Activated T-helper 1 cell treated with anti-CD3 and anti-CD28 coated beads, Interleukin-2, amount 50 U/mL, for 16 hours (primary cell): ENCODE measurements at places on chromosomes 1 and 21.

DNA sequence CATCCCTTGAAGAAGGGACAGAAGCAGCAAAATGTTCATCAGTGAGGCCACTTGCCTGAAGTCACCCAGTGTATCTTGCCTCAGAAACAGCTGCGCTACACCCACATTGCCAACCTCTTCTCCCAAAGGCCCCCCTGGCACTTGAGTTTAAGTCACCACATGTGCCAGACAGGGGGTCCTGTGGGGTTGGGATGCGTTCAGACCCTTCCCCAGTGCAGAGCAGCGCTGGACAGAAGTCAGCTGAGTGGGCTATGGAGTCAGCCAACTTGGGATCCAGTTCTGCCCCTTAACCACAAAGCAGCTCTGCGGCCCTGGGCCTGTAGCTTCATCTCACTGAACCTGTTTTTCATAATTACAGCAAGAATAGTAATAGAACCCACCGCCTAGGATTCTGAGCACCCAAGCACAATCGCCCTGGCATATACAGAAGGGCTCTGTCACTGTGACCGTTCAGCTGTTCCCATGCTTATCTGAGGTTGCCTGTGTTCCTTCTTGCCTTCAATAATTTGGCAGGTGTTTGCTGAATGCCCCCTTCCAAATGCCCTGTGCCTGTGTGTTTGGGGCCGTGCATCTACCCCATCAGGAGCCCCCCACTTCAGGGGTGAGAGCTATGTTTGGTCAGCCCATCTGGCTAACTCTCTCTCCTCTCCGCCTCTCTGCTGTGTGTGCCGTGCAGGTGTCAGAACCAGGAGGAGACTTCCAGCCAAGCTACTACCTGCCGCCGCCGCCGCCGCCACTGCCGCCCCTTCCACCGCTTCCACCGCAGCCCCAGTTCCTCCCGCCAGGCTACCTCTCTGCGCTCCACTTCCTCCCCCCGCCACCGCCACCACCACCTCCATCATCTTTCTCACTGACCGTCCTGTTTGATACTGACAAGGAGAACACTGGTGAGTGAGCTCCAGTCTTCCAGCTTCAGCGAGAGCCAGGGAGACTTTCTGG, 5.0 kb downstream of the DMRTB1 start:
- no peak for DNase-seq

- no peak for DNase-seq
Observed at GRCh38 chr1:69129538-69129937, 438.2 kb upstream of the LRRC7 start.

DNA sequence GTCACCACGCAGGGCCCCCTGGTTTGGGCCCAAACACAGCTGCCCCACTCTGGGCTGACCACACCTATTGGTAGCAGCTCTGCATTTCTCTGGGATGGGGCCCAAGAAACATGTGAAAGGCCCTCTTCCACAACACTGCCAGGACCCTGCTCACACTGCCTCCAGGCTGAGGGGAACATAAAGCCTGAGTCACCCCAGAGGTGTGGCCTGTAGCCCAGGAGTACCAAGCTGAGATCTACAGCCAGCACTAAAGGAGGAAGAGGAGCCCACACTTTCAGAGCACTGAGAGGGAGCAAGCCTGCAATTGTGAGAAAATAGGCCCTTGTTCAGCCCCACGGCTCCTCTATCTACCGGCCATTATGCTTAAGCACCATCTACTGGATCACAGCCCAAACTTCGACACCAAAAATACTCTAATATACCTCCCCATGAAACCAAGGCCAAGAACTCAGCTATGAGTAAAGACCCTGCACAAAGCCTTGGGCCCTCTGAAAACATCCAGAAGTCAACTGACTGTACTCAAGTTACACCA, 14.4 kb upstream of the OR2T10 start:
- DNase-seq = no peak

DNA sequence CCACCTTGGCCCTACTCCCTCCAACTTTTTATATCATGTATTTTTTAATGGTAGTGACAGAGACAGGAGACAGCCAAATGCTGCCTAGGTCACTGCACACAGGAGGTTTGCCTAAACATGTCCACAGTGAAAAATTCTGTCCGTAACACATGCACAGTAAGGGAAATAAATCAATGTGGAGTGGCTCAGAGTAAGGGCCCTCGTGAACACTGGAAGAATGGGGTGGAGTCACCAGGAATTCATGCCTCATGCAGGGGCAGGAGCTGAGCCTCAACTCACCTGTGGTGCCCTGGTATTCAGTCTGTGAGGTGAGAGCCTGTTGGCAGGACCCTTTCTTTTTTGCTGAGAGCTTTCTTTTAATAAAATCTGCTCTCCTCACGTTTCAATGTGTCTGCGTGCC, 289.1 kb downstream of the TGFB2 start:
- no peak for DNase-seq

- DNase-seq = no peak
Observed at GRCh38 chr1:42533101-42533863, 70.2 kb downstream of the CCDC30 start.

DNA sequence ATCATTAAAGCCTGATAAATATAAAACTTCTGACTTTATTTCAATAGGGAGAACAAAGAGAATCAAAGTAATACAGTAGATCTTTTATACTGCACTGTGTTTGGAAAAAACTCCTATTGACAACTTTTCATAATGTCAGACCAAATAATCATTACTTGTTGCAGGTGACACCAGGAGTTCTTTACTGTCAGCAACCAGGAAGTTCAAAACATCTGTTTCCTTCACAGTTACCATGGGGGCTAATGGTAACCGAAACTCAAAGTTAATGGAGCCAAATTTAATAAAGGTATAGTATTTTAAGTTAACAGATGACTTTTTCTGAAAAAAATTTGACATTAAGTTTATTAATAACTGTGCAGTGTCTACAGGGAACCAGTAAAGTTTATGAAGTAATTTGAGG, 10.6 kb downstream of the EFCAB7 start:
- DNase-seq = no peak
